ENCODE measurements at places on chromosomes 4 and X.
A peak's percentile ranks its signal among the peaks of the same experiment; 100 is the strongest.

DNA sequence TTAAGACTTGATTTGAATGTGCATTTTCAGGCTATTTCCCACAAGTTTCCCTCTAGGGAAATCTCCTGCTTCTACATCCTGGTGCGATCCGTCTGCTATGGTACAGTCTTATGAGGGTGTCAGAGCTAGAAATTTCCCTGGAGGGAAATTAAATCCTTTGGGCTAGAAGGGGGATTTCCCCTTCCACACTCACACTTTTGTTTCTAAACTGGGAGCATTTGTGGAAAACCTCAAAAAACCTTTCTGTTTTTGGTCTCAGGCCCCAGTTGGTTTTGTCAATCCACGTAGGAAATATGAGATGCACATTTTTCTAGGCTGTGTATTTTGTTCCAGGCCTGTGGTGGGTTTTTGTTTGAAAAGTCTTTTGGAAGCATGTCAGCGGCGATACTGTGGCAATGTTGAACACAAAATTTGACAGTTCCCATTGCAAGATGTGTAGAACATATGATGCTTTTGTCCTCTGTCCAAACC is 17.8 kb downstream of the HMGB3 start:
- DNase-seq, result no peak

- no peak for DNase-seq
These were observed 260.2 kb upstream of the CPEB2 start for GRCh38 chr4:14742054-14742453.

DNA sequence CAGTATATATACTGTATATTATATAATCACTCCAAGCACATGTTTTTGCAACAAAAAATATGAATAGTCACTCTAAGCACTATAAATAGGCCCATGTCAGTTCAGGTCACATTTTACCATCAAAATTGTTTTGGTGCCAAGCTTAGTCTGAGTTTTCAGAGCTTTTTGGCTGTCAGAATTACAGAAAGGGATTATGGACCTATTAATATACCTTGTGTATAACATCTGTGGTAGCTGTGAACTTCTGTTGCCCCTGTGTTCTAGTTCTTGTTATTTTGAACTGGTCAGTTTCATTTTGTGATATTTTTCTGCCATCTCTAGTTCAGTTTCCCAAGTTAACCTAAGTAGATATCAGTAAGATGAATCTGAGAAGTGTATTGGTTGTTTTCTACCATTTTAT is 22.9 kb downstream of the EXOC1 start:
- no peak for DNase-seq

DNA sequence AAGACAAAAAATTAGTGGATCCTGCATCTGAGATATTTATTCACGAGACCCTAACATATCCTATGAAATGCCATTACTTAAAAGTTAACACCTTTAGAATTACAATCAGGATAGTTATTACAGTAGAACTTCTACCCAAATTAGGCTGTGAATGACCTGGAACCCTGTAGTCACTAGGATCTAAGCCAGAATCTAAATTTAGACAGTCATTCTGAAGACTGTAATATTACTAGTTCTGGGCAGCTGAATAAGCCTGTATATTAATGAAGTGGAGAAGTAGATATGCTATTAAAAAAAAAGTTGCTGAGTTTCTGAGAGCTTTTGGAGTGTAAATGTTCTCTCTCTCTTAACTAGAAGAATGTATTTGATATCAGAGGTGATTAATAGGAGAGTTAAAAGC is 67.0 kb downstream of the FAM13A start:
- no peak for DNase-seq

GRCh38 chr4:23890369-23891063 is 669 bp upstream of the PPARGC1A start:
- DNase-seq, result no peak

GRCh38 chr4:8537041-8537461 is 43.1 kb upstream of the GPR78 start:
- no peak for DNase-seq

- no peak for DNase-seq
These were observed 77.6 kb downstream of the NAT8L start for GRCh38 chr4:2136726-2137125.

DNA sequence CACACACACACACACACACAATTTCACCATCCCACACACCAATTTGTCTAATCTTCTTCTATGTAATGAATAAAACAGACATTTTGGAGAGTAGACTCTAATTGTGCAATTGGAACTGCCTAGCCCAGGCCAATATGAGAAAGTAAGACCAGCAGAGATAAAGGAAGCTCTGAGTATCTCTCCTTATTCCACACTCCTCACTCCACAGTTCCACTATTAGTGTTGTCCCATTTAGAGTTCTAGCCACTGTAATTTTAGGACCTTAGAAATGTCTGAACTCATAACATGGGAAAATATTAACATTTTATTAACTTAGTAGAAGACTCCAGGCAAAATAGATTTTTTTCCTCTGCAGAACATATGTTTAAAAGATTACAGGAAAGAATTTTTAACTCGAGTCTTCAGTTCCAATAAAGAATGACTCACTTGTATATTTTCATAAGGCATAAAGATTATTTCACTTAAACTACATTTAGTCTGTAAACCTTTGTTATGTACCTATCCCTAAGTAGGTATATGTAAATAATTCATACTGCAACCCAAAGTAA is 297.6 kb upstream of the INTU start:
- DNase-seq, result no peak

GRCh38 chrX:22095286-22095685 is 63.2 kb downstream of the PHEX start:
- DNase-seq, result no peak

DNA sequence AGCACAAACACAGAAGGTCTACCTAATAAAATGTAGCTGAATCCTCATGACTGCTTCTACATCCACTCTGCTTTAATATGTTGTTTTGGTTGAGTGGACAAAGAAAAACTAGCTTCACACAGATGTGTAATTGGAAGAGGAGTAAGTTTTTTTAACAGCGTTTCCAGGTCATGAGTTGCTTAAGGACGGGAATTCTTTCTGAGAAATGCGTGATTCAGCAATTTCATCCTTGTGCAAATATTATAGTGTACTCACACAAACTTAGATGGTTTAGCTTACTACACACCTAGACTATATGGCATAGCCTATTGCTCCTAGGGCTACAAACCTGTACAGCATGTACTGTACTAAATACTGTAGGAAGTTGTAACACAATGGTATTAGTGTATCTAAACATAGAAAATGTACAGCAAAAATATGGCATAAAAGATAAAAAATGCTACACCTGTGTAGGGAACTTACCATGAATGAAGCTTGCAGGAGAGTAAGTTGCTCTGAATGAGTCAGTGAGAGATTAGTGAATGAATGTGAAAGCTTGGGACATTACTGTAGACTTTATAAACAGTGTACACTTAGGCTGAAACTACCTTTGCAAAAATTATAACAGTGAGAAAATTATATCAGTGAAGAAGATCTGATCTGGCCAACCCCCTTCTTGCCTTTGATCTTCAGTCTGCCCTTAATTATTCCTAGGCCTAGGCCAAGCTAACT is 70.8 kb upstream of the IL15 start:
- no peak for DNase-seq

DNA sequence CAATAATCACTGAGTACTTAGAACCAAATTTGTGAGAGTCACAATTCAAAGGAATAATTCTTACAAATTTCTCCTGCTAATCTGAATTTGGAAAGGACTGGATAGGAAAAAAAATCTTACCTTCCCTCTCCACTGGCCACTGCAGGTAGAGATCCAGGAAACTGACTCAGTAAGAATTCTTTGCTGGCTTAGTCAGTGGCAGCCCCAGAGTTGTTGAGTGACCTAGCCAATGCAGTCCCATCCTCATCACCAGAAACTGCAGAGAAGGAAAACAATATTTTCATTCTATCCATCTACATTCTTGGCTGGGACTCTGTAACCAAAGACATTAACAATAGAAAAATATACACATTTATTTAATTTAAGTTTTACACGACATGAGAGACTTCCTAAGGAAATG is 572.0 kb downstream of the ADGRL3 start:
- no peak for DNase-seq

GRCh38 chr4:139922406-139923024 is 231.5 kb downstream of the MAML3 start:
- no peak for DNase-seq

GRCh38 chrX:6472652-6473342 is 62.1 kb downstream of the VCX3A start:
- DNase-seq, result no peak

GRCh38 chr4:73721909-73722308 is 18.5 kb upstream of the CXCL8 start:
- DNase-seq, result no peak

- no peak for DNase-seq
These were observed 89.7 kb downstream of the ITIH6 start for GRCh38 chrX:54708404-54708803.

DNA sequence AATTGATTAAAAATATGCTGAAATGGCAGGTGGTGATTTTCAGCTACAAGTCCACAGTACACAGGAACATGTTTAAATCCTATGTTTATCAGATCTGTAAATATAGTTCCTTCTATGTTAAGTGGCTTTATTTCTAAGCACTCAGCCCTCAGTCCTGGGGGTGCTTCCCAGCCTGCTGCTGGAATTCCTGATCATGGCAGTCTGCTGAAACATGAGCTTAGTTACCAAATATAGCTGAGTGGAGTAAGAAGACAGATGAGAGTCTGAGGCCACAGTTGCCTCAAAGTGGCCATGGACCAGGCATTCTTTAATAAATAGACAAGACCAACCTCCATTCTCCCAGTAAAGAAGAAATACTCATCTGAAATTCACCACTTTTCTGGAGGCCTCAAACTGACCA is 17.1 kb upstream of the DDX60 start:
- DNase-seq, result no peak

- DNase-seq, result no peak
These were observed 69.7 kb downstream of the FANCB start for GRCh38 chrX:14802943-14803710.

DNA sequence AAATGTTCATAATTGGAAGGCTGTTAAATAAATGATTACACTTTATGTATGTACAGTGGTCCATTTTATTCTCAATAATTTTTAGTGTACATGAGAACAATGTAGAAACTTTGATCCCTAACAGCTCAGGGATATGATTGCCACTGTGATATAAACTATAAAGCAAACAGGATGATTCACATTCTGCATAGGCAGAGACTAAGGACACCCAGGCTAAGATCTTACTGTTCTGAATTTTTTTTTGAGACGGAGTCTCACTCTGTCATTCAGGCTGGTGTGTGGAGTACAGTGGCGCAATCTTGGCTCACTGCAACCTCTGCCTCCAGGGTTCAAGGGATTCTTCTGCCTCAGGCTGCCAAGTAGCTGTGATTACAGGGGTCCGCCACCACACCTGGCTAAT is 186.6 kb downstream of the PDGFC start:
- DNase-seq, result no peak

GRCh38 chrX:120251471-120252011 is 929 bp downstream of the ZBTB33 start:
- peak; percentile 13 for DNase-seq

- no peak for DNase-seq
These were observed 58.7 kb upstream of the KDR start for GRCh38 chr4:55183926-55184599.

DNA sequence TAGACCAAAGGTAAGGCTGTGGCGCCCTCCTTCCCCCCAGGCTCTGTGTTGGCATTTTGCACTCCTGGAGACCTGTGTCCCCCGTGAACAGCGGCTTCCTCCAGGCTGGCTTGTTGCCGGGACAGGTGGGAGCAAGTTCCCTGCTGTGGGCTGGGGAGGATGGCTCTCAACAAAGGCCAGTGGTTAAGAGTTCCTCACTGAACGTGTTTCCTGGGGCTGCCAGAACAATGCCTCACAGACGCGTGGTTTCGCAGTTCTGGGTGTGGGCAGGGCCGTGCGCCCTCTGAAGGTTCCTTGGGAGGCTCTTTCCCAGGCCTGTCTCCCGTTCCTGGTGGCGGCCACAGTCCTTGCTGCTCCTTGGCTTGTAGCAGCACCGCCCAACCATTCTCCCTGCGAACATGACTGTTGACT is 33.4 kb downstream of the NELFA start:
- DNase-seq, result no peak

- DNase-seq, result no peak
These were observed 14.8 kb downstream of the SOWAHB start for GRCh38 chr4:76883147-76883546.

- DNase-seq, result no peak
These were observed 105.7 kb upstream of the GATB start for GRCh38 chr4:151866592-151866918.

GRCh38 chr4:79013756-79014155 is 74.5 kb upstream of the PAQR3 start:
- DNase-seq, result no peak

DNA sequence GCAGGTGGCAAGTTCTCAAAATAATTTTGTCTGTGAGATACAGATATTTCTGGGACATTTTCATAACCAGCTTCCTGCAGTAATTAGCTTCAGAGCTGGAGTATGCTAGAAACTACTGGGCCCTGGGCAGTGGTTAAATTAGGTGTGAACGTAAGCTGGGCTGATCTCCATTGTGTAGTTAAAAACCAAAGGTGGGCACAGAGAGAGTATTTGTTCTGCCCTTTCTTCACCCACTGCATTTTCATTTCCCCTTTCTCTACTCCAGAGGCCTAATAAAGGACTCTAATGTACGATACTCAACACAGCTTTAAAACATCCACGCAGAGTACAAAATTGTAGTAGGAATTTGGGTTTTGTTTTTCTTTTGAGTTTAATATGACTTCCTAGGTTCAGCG is 252.7 kb downstream of the SPRY1 start:
- DNase-seq, result no peak

GRCh38 chr4:122500852-122501501 is 44.5 kb upstream of the IL2 start:
- no peak for DNase-seq
